ENCODE measurements at places on chromosomes 11 and 22.

GRCh38 chr11:65434057-65434666 is 11.6 kb downstream of the NEAT1 start:
- DNase-seq: no peak

DNA sequence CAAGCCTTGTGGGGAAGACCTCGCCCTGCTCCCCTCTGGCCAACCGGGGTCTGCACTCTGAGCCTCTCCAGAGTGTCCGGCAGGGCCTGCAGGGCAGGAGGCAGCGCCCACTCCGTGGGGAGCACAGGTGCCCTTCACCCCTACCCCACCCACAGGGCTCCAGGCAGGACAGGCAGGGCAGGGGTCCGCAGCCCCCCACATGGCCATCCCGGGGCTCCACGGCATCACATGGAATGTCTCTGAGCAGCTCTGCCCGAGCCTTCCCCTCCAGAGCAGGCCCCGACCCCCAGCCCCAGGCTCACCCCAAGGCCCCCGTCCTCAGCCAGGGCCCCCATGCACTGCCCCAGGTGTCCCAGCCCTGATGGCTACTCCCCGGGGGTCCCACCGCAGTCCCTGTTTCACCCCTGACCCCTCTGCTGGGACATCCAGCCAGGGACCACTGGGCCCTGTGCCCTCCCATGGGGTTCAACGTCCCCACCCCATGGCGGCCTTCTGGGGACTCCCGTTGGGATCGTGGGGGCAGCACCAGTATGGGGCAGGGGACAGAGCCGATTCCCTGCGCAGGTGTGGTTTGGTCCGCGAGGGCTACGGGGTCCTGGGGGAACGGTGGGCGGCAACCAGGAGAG is 77.7 kb downstream of the BRD1 start:
- DNase-seq: no peak

DNA sequence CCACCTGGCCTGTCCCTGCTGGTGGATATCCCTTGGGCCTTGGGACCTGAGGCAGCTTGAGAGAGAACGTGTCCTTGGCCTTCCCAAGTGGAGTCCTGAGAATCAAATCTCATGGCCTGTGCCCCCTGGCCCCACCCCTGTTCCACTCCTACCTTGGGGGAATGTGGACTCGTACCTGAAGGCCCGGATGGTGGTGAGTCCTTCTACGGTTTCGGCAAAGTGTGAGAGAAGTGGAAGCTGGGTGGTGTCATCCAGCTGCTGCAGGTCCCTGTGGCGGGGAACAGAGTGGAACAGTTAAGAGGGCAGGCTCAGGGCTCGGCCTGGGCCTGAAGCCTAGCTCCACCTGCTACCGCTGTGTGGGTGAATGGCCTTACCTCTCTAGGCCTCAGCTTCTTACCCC is 14.0 kb upstream of the KCNJ11 start:
- no peak for DNase-seq

- no peak for DNase-seq
Measured at GRCh38 chr22:49701380-49702067, 126.1 kb downstream of the BRD1 start.

- DNase-seq: no peak
Measured at GRCh38 chr11:110833033-110833484, 120.8 kb upstream of the ARHGAP20 start.

DNA sequence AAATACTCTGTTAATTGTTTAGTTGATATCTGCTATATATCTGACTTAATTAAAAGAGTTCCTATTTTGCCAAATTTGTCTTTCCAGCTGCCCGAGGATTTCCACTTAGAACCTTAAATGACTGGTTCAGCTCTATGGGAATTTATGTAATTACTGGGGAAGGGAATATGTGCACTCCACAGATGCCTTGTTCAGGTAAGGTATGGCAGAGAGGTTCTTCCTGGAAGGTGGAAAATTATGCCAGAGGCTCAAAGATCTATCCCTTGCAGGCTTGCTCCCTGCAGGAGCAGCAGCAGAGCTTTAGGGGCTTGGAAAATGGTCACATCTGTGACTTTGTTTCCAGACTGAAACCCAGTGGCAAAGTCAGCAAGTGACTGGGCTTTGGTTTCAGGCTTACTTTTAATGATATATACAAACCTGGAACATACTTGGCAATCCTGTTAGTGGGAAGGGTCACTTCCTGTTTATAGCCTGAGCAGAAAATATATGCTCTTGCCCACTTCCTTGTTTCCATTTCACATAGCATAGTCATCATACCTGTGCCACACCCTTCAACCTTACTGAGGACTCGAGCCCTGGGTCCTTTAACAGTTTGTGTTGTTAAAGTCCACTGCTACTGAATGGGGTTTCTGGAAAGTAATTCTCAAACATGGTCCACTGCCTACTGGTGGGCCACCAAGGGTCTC is 23.7 kb downstream of the WBP2NL start:
- no peak for DNase-seq

DNA sequence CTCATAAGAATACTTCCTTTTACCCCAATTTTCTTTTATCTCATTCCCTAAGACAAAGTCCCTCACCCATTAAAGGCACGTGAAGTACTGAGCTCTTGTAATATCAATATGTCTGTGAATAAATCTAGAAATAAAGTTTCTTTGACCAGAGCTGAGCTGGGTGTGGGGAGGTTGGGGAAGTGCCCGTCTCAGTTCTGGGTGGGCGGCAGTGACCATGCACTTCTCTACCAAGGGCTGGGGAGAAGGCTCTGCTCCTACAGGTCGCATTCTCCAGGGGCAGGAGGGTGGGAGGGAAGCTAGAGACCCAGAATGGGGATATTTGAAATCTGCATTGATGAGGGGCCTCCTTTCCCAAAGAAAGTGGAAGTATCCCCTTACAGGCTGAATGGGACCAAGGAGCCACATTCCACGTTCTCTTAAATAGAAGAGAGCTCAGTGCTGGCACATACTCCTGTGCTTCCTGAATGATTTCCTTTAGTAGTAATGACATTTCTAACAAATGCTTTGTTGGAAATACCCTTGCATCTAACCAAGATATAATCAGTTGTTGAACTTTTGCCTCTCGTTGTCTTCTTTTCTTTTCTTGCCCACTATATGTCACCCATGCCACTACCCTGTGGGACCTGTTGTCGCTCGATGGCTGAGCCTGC is 16.1 kb downstream of the RBX1 start:
- no peak for DNase-seq

GRCh38 chr22:40403141-40403540 is 32.7 kb downstream of the SGSM3 start:
- DNase-seq: no peak

GRCh38 chr11:61551634-61552033 is 29.2 kb downstream of the SYT7 start:
- DNase-seq: no peak

- no peak for DNase-seq
Measured at GRCh38 chr11:7444091-7444981, 41.0 kb upstream of the OLFML1 start.

GRCh38 chr11:33948494-33948893 is 56.6 kb upstream of the LMO2 start:
- no peak for DNase-seq

DNA sequence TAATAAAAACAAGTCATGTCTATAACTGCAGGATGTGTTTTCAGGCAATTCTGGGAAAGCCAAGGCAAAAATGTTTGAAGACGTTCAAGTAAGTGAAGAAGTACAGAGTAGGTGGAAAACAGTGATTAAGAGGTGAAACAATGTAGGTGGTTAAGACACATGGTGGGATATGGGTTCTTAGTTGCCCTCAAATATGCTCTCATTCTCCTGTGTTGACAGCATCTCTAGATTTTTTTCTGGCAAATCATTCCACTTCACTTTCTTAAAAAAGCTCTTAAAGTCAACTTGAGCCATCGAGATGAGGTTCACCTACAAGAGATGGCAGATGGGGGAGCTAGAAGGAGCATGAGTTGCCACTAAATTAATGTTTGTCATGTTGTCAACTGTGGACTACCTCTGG is 1041.0 kb upstream of the CNTN5 start:
- no peak for DNase-seq

DNA sequence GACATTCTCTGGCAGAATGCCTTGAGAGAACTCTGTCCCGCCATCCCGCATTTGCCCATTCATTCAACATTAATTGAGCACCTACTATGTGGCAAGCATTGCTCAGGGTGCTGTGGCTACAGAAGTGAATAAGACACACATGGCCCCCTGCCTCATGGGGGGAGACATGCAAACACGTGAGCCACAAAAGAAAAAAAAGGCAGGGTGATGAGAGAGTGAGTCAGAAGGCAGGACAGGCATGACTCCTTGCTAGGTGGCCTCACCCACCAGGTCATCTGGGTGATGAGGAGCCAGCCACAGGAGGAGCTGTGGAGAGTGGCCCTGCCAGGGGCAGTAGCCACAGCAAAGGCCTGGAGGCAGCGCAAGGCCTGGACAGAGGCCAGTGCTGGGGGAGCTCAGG is 4.9 kb downstream of the CHRM4 start:
- DNase-seq: no peak

DNA sequence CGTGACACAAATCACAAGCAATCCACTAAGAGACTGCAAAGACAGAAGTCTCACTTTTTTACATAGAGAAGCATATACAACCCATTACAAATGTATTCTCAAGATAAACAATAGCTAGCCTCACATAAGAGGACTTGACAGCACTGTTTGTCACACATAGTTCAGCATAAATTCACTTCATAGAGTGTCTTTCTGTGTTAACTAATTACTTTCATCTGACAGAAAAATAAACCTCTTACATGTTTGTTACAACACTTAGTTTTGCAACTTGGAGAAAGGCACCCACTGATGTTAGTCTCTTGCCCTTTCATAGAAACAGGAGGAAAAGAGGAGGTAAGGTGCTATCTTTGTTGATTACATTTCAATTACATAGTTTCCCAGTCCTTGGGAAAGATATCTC is 2221.9 kb upstream of the RAG2 start:
- DNase-seq: no peak

DNA sequence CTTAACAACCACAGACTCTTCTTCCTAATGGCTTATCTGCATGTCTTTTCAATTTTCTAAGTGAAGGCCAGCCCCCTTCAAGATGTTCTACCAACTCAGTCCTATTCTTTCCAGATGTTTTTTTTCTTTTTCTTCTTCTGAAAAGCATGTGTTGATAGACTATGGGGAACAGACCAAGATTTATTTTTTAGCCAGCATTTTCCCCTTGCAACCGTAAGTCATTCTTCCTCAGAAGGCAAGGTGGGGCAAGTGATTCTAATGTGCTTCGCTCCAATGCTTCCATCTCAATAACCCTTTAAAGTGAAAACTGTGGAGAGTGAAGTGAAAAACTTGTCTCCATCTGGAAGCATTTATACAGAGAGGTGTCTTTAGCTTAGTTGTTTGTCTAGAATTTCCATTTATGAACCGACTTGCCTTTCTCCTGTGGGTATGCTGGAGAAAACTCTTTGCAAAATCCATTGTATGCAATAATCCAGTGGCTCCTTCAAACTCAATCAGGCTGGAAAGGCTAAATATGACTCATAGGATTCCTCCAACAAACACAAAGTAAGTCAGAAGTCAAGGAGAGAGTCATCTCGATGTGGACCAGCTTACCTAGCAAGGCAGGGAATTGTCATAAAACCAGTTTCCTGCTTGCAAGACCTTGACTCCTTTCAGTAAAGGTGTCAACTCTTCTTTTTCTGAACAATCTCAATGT is 83.7 kb downstream of the MAML2 start:
- DNase-seq: no peak

GRCh38 chr11:83007909-83008580 is 63.7 kb downstream of the RAB30 start:
- no peak for DNase-seq

DNA sequence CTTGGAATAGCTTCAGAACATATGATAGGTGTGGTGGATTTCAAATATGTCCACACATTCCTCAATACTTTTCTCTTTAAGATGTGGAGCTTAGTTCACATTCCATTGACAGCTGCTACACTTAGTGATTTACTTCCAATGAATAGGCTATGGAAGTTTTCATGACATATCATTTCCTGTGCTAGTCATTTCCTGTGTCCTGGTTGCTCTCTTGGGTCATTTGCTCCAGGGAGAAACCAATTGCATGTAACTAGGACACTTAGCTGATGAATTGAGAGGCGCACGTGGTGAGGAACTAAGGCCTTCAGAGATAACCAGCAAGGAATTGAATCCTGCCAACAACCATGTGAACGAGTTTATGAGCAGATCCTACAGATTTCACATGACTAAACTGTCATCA is 120.9 kb downstream of the SLC17A6 start:
- DNase-seq: no peak

DNA sequence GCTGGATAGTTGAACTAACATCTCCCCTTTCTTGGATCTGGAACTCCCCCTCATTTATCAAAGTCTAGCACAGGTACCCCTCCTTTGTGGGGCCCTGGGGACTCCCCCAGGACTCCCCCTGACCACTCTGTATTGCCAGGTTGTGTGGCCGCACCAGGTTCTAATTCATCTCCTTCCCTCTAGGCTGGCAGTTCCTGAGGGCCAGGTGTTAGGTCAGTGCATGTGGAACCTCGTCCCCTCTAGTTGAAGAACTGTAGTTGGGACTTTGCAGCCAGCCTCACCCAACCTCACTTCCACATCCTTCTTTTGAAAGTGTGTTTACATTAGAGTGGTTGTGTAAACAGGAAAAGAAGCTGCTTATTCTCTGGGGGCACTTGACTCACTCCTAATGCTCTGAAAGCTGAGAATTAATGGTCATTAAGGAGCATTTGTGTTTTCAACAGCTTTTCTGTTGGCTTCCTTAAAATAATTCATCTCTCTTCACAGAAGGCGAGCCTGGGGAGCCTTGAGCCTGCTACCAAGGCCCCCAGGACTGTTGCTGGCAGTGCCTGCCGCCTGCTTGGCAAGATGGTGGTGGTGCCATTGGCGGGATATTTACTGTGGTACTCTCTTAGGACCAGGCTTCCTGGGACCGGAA is 11.8 kb downstream of the UPB1 start:
- no peak for DNase-seq

- no peak for DNase-seq
Measured at GRCh38 chr11:129260750-129261149, 68.6 kb upstream of the ARHGAP32 start.

DNA sequence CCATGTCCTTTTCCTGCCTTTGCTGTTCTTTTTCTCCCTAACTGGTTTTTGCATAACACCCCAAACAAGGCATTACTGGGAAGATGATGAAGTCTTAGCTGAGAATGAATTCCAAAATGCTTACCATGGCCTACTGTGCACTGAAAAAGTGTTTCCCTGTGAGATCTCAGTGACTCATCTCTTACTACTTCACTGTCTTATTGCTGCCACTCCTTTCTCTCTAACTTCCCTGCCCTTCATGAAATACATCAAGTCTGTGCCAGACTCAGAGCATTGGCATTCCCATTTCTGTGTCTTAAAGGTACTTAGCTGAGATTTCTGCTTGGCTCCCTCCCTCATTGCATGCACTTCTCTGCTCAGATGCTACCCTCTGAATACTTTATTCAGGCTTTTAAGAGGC is 49.1 kb upstream of the MUC15 start:
- no peak for DNase-seq

DNA sequence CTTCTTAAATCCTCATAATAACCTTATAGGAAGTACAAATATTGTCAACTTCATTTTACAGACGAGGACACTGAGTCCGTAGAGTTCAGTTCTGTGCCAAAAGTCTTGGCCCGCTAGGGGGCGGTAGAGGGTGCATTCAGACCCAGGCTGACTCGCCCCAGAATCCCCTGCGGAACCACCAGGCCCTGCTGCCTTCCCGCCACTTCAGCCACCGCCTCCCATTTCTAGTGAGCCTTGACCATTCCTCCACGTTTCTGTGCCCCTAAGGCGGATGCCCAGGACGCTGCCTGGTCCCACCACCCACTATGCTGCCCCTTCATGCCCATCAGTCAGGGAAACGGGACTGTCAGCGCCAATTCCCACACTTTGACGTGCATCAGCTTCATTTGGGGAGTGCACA is 19.1 kb downstream of the SYT13 start:
- no peak for DNase-seq
